Epithelial cell of esophagus (primary cell): ENCODE measurements at places on chromosomes 12 and 14.

DNA sequence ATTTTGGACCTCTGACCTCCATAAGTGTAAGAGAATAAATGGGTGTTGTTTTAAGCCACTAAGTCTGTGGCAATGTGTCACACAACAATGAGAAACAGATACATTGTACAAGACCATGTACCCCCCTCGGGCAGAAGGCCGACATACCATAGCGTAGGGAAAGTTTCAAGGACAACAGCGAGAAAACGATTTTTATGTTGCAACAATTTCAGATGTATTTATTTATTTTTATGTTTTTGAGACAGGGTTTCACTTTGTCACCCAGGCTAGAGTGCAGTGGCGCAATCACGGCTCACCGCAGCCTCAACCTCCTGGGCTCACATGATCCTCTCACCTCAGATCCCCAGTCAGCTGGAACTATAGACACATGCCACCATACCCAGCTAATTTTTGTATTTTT lies 136.4 kb upstream of the NCOR2 start:
- no peak for DNase-seq

DNA sequence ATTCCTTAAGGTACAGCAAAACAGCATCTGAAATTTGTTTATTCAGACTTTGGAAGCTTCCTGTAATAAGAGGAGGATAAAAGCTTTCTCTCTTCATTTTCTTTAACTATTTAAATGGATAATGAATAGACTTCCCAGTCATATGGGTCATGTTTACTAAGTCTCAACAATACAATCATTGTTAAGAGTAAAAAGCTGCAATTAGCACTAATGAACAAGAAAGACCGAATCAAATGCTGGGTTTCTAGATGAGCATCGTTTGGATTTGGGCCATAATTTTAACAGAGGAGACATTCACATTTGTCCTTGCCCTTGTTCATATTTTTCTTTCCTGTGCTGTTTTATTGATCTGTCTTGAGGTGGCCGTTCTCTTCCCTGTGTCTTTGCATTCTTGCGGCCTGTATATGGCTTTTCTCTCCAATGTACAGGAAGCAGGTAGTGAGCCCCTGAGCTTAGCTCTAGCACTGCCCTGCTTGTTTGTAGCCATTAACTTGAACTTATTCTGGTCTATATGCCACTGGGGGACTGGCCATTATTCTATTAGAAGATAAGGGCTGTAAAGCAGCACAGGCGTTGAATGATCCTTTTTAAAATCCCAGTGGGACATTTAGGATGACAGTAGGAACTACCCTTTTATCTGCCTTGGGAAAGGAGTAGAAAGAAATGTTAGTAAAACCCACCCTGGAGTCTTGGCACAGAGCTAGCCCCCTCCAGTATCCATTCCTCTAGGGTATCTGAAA lies 34.6 kb downstream of the ABHD12B start:
- DNase-seq: no peak

GRCh38 chr12:12207746-12208145 lies 59.1 kb downstream of the LRP6 start:
- DNase-seq: no peak

- DNase-seq: peak; percentile 78
Measured at GRCh38 chr12:67534681-67535080, 113.9 kb upstream of the DYRK2 start.

GRCh38 chr14:39099748-39100147 lies 3.3 kb downstream of the SEC23A start:
- no peak for DNase-seq
